ENCODE measurements at places on chromosomes 3 and 15.

GRCh38 chr3:167115331-167115934 is 264.7 kb downstream of the ZBBX start:
- no peak for DNase-seq

DNA sequence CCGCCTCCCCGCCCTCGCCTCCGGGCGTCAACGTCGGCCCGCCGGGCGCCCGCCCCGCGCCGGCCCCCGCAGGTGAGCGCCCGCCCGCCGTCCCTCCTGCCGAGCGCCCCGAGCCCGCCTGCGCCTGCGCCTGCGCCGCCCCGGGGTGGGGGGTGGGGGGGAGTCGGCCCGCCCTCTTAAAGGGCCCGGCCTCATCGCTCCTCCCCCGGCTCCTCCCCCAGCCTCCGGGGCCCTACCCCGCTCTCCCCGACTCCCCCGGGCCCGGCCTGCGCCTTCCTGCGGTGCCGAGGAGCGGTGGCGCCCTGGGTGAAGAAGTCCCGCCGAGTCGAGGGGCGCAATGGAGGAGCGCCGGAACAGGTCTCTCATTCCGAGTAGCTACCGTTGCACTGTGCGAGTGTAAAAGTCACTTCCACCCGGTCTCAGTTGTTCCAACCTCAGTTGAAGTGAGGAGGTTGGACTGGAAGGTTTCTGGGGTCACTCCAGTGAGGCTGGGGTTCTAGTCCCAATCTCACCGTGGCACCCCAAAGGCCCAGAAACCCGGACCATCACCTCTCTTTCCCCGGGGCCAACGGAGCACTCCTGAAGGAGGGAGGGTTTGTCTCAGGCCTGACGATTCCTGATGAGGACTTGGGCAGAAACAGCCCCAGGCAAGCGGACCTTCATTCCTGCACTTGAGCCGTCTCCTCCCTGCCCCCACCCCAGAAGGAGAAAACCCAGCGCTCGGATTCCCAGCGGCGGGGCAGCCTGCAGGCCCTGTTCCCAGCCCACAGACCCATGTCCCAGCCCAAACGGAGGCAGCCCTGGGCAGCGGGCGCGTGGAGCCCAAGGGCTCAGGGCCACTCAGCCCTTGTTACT is 1.5 kb upstream of the TNK2 start:
- DNase-seq: peak; percentile 85

- DNase-seq: no peak
Measured at GRCh38 chr15:85008474-85009260, 27.0 kb downstream of the PDE8A start.

- no peak for DNase-seq
Measured at GRCh38 chr15:94610485-94610884, 379.1 kb downstream of the MCTP2 start.

DNA sequence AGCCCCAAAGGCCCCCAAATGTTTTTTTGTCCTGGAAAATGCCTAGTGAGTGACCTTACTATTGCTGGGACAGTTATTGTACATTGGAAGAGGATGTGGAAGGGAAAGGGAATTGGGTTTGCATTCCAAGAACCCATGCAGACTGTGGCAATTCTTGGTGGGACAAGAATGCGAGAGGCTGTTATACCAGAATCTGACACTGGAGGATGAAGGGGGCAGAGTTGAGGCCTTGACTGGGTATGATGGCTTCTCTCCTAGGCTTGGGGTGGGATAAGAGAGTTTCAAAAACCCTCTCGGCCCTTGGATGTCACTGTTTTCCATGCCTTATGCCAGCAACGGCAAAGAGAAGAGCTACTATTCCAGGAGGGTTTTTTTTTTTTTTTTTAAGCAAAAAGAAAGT is 25.3 kb downstream of the IL16 start:
- DNase-seq: no peak

GRCh38 chr3:148651549-148651948 is 46.2 kb upstream of the AGTR1 start:
- no peak for DNase-seq

DNA sequence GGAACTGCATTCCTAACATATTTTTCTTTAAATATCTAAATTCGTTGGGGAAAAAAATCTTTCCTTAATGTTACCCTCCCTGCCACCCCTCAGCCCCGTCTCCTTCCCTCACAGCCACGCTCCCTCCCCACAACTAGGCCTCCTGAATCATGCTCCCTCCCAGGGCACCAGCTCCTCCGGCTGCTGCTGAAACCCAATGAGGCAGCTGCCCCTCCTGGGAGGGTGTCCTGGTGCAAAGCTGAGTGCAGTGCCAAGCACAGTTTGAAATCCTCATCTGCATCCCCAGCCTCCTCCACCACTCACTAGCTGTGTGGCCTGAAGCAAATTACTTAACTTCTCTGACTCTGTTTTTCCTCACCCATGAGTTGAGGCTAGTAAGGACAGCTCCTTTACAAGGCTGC is 2.7 kb upstream of the NR2E3 start:
- no peak for DNase-seq

DNA sequence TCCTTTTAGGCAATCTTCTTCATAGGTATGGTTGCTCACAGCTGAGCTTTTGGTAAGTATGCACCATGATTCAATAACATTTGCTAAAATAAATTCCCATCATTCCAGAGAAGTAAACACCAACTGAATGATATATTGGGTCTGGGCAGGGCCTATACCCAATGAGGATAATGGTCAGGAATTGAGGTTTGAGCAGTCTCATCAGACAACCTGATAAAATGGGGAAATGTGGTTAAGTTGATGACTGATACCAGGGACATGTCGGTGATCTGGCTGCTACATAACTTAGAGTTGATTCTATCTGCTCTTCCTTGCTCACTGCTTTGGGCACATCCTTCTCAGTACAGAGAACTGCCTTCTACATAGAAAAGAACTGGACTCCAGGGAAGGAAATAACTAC is 92.9 kb downstream of the GPR156 start:
- no peak for DNase-seq

- no peak for DNase-seq
Measured at GRCh38 chr3:48598323-48599076, 3.4 kb upstream of the COL7A1 start.

DNA sequence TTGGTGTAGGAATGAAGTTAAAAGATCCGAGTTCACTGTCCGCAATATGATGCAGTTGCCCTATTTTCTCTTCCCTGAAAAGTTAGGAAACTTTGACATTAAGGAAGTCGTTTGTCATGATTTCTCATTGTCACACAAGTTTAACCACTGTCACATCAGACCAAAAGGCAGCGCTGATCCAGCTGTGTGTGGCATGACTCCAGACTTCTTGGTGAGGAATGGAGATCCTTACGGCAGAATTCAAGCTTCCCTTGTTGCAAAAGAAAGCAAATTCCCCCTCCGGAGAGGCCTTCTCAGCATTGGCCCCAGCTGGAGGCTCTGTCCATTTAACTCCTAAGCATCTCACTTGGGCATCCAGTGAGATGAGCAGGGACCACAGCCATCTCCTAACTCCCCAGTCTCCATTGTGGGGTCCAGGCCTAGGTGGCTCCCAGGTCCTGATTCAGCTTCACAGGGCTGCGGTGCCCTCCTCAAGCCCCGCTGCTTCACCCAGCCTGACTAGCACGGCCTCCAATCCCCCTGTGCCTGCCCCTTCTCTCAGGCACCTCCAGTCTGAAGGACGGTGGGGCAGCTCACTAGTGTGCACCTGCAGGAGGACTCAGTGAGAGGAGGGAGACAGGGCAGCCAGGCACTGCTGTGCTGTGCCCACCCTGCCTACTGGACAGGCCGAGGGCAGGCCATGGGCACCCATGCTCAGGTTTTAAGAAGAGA is 159.5 kb downstream of the CHSY1 start:
- DNase-seq: no peak

GRCh38 chr3:4474683-4475490 is 7.8 kb upstream of the SUMF1 start:
- no peak for DNase-seq

DNA sequence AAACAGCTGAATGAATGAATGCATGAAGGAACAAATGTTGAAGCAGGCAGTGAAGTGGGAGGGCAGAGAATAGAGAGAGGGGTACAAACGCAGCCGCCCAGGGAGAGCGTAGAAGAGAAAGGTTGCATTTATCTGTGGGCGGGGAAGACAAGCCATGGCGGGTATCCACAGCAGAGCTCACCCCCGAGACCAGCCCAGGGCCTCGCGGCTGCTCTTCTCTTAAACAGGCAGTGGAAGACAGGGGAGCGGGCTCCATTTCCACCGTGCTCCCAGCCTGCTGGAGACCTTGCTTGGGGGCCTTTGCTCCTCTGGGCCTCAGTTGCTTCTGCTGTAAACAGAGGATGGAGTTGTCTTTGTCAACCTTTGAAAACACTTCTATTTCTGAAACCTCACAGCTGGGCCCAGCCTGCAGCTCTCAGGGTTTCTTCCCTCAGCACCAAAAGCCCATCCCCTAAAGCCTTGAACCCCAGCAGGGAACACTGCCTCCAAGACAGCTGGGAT is 259.5 kb downstream of the UACA start:
- DNase-seq: no peak

DNA sequence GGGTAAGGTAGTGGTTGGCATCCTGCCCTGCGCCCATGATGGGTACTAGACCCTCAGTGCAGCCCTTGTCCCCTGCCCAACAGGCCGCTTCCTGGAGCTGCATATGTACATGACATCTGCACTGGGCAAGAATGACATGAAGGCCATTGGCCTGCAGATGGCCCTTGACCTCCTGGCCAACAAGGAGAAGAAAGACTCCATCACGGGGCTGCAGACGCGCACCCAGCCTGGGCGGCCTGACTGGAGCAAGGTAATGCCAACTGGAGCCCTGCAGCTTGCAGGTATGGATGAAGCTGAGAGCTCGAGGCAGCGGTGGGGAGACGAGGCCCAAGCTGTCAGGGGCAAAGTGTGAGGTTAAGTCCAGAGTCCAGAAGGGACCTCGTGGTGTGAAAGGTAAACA is 40.8 kb downstream of the NOX5 start:
- no peak for DNase-seq

DNA sequence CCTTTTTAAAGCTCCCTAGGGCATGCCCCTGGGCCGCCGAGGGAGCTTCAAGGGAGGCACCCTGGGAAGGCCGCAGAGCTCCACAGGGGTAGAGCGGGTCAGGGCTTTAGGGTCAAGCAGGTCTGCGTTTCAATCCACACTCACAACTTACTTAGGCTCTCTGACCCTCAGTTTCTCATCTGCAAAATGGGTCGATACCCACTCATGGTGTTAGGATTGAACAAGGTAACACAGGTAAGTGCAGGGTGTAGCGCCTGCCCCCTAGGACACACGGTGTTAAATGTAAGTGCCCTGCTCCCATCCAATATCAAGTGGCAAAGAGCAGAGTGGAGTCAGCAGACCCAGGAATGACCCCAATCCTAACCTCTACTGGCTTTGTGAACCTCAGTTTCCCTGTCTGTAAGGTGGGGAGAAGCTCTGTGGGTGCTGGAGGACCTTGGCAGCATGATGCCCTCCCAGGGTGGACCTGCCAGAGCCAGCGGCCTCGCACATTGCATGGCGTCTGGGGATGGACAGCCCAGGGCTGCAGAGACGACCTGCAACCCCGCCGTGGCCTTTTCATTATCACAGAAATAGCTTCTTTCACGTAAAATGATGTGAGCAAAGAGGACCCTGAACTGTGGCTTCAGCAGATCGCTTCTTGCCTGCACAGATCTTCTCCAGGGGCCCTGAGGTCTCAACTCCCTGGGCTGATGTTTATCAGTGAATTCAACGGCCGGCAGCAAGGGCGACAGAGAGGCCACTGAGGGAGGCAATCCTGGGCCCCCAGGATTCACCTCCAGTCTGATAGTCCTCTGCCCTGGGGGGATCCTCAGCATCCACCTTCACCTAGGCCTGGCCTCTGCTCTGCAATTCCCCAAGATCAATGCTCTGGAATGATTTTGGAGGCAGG is 138.5 kb downstream of the CHSY1 start:
- no peak for DNase-seq

- DNase-seq: no peak
Measured at GRCh38 chr3:128187495-128187894, 34.2 kb downstream of the EEFSEC start.

- peak; percentile 48 for DNase-seq
Measured at GRCh38 chr15:60583946-60584345, 105.0 kb upstream of the ICE2 start.

DNA sequence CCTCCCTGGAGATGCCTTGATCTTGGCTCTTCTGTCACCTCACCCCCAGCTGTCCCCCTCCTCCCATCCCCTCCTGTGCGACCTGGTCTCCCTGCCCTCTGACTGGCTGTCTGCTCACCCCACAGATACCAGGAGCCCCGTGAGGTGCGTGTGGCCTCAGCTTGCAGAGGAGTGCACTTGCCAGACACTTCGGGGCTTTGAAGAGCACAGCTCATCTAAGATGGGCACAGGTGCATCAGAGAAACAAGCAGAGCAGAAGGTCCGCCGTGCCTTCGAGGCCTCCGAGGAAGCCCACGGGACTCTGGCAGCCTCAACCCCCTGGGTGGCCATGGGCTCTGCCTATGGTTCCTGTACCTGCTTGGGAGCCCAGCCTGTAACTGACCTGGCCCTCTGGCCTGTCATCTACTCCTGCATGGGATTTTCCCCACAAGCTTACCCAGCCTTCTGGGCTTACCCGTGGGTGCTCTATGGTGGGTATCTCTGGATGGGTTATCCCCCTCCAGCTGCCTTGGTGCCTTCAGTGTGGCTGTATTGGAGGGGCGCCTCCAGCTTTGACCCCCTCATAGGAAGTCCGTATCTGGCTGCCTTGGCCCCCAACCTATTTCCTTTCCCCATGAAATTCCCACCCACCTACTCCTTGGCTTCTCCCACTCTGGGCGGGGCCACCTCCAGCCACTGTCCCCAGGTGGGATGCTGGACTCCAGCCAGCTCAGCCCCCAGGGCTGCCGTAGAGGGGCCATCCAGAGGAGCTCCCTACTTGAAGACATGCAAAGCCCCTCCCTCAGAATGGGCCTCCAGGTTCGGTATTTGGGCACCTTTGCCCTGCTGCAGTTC is 3.8 kb downstream of the PRR23E start:
- DNase-seq: no peak

DNA sequence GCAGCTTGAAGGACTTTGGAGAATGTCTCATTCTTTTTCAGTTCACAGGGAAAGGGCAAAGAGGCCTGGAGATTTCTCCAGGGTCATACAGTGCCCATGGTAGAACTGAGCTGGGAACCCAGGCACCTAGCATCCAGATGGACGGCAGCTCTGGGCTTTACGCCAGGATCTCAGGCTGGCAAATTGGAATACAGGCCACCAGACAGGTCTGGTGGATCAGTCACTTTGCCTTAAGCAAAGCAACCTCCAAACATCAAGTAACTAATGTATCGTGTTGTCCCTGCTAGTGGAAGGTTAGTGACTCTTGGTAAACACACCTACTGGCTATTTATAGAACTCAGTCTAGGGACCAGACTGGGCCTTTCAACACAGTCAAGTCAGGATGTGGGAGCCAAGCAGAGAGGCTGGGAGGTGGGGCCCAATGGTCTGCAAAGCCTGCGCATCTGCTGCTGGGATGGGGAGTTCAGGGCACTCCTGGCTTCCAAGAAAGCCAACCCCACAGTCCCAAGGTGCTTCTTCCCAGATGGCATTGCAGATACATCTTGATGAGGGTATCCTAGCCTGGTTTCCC is 30.2 kb downstream of the RPLP1 start:
- no peak for DNase-seq

- DNase-seq: no peak
Measured at GRCh38 chr15:88241060-88241459, 15.5 kb downstream of the NTRK3 start.

- no peak for DNase-seq
Measured at GRCh38 chr3:94365006-94365405, 302.1 kb downstream of the NSUN3 start.

GRCh38 chr15:60525341-60526039 is 46.5 kb upstream of the ICE2 start:
- no peak for DNase-seq
